ENCODE measurements at places on chromosomes 4 and X. TPM values are rescaled to one million over a fixed set of nuclear protein-coding genes. Genes with fewer than 3 reads are reported as not detected.

DNA sequence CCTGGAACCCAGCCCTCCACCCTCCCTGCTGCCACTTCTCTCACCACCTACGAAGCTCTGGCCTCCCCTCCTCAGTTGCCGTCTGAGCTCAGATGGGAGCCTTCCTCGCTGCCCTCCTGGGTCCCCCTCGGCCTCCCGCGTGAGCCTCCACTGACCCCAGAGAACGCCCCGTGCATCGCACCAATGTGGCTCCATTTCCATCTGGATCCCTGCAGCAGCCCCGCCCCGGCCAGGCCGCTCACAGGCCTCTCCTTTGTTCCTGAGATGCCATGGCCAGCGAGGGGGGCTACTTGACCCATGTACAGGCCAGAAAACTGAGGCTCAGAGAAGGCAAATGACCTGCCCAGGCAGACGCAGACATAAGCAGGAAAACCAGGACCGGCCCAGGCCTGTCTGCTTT lies 242.4 kb upstream of the PSAPL1 start:
- DNase-seq = no peak

DNA sequence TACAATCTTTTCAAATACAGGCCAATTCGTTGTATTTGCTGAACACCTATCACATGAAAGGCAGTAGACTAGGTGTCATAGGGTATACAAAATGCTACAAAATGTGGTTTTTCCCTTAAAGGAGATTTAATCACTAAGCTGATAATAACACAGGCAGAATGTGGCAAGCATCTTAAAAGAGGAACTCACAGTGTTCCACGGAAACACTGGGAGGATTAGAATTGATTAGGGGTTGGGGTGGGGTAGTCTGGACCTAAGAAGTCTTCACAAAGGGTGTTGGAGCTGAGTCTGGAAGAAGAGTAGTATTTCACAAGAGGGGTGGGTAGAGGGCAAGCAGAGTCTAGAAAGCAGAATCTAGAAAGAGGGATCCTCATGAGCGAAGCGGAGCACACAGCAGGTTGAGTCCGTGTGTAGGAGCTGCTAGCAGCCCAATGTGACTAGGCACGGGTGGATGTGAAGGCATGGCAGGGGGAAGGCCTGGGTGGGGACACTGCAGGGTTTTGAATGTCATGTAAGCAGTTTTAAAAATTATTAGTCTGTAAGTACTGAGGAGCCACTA lies 123.6 kb downstream of the MGST2 start:
- DNase-seq = no peak

DNA sequence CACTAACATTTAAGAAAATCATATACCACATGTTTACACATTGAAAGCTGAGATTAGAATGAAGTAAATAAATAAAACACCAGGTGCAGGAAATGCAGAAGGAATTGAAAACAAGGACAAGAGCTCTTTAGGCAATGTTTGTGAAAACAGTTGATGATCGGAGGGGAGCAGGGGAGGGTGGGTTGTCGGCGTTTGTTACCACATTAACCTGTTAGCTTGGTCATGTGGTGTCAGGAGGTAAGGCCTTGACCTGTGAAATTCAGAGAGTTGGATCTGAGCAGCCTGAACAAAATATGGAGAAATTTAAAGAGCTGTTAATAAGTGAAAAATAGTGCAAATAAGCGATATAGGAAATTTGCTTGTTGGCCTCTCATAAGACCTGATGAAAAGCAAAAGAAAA lies 759.9 kb downstream of the PDHA2 start:
- DNase-seq = no peak

DNA sequence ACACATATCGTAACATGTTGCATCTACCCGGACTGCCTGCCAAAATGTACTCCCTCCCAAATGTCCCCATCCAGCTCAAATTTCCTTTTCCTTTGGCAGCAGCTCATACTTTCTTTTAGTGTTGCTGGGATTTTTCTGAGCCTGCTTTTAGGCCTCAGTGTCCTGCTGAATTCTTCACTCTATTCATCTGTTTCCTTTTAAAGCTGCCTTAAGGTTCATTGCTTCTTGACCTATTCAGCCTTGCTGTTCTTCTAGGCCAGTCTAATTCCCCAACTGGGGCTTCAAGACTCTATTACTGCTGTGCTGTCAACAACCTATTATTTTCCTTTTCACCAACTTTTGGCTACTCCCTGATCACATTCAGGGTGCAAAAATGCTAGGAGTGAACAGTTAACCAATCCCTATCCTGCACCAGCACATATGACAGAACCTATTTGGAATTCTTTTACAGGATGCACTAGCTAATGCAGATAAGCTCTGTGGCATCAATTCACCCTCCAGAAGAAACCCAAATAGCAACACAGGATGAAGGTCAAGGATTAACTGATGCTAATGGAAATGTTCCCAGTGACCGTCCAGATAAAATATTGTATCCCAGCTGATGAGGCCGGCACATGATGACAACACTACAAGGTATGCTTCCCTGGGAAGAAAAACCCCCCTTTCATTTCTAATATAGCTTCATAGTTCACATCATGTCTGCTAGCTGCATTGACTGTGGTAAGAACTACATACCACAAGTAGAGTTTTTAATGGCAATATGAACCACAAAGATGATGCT lies 114.7 kb upstream of the TTC29 start:
- no peak for DNase-seq

Gene POLR2B
- total RNA-seq = 144 TPM

Gene SOWAHD
- 0.55 TPM for total RNA-seq

Gene GYPB
- not detected for total RNA-seq

GRCh38 chr4:144174401-144175067 lies 34.0 kb upstream of the GYPA start:
- DNase-seq = peak; percentile 54

Gene PPM1K
- 87.7 TPM for total RNA-seq

GRCh38 chr4:112978691-112979472 lies 70.6 kb upstream of the ANK2 start:
- no peak for DNase-seq

Gene NAP1L5
- 0.37 TPM for total RNA-seq

GRCh38 chrX:9338986-9339385 lies 125.9 kb upstream of the TBL1X start:
- no peak for DNase-seq

- no peak for DNase-seq
Measured at GRCh38 chrX:41960142-41960541, 36.8 kb upstream of the CASK start.

DNA sequence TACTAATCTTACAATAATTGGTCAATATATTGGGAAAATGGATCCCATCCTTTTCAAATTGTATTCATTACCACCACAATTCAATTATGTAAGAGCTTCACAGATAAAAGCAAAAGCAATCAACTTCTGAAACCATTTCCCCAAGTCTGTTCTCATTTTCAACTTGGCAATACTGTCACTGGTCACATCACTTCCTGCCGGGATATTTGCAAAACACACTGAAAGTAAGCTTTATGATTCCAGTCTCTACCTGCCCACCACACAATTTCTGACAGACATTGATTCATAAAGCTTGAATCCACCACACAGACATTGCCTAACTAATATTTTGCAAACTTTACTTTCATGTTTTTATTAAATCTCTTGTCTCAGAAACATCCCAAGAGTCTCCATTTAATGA lies 53.6 kb downstream of the LIN54 start:
- no peak for DNase-seq

DNA sequence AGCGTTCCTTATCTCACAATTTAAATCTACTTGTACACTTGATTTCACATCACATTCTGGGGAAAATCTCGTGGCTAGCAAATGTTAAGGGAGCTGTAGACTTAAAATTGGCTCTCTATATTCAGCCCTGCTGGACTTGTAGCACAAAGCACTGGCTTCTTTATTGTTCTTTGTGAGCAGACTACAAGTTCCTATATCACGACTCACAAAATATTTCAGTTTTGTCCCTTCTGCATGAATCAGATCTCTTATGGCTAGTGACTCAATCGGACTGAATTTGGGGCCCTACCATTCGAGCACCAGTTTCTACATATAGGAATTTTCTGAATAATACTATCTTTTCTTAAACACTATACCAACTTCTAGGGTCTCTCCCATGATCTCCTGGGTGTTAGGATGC lies 390.1 kb downstream of the ADAM29 start:
- no peak for DNase-seq

DNA sequence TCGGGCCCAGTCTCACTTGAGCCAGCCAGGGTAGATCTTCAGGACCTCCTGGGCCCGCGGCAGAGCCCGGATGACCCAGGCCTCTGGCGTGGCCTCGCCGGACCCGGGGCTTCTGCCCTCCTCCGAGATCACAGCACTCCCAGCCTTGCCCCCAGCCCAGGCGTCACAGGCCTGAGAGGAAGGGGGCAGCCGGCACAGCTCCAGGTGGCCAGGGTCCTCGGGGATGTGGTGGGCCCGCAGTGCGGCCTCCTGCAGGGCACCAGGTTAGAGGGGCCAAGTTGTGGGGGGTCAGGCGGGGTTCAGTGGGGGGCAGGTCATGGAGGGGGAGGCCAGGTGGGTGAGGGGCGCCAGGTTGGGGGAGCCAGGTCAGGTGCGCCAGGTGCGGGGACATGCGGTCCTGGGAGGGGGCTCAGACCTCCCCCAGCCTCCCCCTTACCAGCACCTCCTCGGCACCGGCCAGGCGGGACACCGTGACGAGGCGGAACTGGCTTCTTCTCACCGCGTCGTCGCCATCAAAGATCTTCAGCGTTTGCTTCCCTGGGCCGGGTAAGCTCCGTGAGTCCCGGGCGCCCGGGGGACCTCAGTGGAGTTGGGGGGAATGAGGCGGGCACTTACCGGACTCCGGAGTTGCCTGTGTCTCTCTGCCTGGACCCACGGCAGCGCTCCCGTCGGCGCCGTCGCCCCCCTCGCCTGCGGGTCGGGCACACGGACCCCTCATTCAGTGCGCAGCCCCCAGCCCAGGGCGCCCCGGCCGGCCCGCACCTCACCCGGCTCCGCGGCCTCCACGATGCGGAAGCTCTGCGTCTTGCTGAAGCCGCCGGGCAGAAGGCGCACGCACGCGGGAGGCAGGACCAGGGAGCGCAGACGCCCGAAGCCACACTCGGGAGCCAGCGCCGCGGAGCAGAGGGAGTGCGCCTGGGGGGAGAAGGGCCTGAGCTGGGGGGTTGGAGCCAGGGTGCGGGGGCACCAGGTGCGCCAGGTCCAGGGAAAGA lies 6.0 kb downstream of the DGKQ start:
- DNase-seq = no peak

DNA sequence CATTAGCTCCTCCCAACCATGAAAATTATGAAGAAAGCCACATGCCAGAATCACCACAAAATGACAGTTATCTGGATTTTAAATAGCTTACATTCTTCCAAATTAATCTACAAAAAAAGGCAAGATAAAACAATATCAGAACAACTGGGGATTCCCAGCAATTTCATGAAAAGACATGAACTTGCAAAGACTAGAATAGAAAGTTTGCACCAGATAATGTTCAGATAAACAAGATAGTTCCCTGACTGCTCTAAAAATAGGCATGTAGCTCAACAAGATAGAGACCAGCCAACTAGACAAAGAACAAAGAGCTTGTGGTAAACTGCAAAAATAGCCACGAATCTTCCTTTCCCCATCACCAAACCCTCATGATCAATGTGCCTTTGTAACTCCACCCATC lies 30.3 kb upstream of the DDX53 start:
- DNase-seq = no peak

GRCh38 chr4:7539659-7540058 lies 104.9 kb upstream of the PSAPL1 start:
- peak; percentile 99 for DNase-seq

DNA sequence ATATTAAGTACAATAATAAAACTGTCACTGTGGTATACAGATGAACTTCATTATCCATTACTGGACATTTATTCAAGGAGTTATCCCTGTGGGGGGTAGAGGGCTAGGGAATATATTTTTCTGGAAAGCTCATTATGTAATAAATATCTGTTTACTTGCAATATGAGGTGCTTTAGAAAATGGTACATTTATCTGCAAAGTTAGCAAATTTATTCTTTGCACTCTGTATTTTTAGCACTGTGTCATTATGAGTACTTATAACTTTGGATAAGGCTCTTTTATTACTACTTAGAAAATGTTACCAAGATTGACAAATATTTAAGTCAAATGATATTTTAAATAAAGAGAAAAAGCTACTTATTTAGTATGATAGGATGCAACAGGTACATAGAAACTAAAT lies 37.8 kb downstream of the ANKRD17 start:
- DNase-seq = no peak

Gene MRFAP1
- total RNA-seq = 224 TPM

Gene IQCM
- not detected for total RNA-seq

Gene ATP1B4
- not detected for total RNA-seq

DNA sequence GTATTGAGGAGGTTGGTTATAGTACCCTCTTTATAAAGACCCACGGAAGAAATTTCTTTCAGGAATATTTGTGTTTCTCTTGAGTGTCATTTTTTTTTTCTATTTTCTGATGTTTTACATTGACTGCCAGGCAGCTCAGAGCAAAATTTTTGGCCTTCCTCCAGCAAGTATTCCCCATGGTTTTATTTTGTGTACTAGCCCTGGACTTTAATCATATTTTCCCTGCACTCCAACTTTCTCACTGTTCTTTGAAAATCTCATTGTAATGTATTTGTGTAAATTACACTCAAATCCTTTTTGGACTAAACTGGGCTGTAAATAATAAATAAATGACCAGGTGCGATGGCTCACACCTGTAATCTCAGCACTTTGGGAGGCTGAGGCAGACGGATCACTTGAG lies 45.6 kb upstream of the USP46 start:
- DNase-seq = no peak

Gene CXorf49
- total RNA-seq = not detected
